ENCODE measurements at places on chromosomes 12 and 14. TPM values are rescaled to one million over a fixed set of nuclear protein-coding genes. Genes with fewer than 3 reads are reported as not detected.

The OASL gene
- polyA plus RNA-seq, result 0.12 TPM

The TAS2R20 gene
- 1.1 TPM for polyA plus RNA-seq

The WNT5B gene
- 5.0 TPM for polyA plus RNA-seq

The JPH4 gene
- polyA plus RNA-seq, result 14.1 TPM

The MUCL1 gene
- not detected for polyA plus RNA-seq

The GNB3 gene
- 5.9 TPM for polyA plus RNA-seq

- DNase-seq, result no peak
Measured at GRCh38 chr14:55976655-55977054, 141.6 kb upstream of the PELI2 start.

- DNase-seq, result no peak
Measured at GRCh38 chr12:124236625-124237031, 58.3 kb upstream of the RFLNA start.

- no peak for DNase-seq
Measured at GRCh38 chr12:105418229-105418628, 87.7 kb downstream of the C12orf75 start.

DNA sequence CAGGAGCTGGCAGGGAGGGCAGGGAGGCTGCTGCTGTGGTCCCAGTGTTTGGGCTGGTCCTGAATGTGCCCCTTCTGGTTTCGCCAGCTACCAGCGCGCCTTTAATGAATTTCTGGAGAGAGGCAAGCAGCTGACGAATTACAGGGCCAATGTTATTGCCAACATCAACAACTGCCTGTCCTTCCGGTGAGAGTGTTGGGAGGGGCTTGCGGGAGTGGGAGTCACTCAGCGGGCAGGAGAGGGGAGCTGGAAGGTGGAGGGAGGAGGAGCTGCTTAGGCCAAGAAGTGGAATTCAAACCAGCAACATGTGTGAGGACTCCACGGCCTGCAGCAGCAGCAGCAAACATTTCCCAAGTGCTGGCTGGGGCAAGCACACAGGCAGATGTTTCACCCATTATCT, 7.7 kb downstream of the TNFAIP2 start:
- no peak for DNase-seq

DNA sequence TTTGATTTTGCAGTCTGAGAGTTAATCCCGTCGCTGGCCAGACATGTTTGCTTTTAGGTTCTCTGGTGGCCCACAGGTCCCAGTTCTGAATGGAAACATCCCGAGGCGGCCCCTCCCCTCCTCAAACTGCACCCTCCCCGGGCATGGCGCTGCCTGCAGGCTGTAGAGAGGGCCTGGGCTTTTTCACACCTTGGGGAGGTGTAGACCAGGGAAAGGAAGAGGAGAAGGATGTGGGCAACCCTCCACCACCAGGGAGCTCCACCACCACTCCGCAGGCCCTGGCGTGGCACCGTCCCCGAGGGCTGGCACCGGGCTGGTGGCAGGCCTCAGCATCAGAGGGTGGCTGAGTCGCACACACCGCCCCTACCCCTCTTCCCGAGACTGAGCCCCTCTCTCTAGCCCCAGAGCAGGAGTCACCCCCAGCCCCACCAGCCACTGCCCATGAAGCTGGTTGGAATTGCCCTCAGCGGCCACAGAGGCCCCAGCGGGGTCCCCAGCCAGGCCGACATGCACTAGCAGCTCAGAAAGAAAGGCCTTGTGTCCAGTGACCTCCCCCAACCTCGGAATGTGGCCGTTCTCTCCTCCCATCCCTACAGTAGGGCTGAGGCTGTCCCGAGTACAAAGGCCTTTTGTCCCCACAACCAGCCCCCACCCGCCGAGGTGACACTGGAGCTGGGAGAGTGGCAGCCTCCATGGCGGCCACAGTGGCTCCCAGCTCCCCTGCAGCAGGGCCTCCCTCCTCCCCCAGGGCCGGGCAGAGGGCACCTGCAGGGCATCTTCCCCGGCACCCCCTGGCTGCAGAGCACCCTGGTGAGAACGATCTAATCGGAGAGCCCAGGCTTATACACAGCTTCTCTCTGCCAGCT, 23.5 kb upstream of the INF2 start:
- DNase-seq, result no peak

GRCh38 chr14:33323979-33324378, 385.3 kb downstream of the NPAS3 start:
- DNase-seq, result no peak

GRCh38 chr14:60757567-60758002, 23.0 kb downstream of the MNAT1 start:
- DNase-seq, result no peak

DNA sequence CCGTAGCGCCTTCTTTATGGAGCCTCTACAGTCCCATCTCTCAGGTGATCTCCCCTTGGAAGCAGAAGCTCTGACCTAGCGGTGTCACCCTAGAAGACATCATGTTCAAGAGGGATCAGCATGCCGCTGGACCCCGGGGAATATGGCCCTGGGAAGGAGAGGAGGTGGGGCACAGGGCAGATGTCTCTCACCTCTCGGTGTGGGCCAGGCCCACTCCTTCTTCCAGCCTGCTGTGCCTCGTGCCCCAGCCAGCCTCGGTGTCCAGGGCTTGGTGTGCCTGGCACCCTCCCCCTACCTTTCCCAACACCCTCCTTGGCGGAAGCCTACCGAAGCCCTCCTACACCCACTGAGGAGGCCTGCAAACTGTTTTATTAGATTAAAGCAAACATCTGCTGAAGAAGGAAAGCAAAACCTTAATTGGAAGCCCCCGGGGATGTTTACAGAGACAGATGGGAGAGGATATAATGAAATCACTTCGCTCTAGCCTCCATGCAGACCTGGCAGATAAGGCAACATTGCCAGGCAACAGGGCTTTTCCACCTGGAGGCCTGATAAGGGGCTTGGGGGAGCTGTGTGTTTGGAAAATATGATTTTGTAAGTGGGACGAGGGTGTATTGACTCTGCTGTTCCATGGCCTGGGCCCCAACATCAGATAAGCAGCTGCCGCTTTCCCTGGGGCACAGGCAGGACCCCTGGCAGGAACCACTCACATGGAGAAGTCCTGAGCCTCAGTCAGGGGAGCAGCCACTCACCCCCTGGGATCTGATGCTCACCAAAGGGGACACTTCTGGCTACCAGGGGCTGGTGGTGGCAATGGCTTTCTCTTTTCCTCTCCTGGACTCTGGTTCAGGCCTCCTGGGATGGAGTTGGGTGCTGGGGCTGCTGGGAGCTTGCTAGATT, 5.7 kb upstream of the CHGA start:
- no peak for DNase-seq

DNA sequence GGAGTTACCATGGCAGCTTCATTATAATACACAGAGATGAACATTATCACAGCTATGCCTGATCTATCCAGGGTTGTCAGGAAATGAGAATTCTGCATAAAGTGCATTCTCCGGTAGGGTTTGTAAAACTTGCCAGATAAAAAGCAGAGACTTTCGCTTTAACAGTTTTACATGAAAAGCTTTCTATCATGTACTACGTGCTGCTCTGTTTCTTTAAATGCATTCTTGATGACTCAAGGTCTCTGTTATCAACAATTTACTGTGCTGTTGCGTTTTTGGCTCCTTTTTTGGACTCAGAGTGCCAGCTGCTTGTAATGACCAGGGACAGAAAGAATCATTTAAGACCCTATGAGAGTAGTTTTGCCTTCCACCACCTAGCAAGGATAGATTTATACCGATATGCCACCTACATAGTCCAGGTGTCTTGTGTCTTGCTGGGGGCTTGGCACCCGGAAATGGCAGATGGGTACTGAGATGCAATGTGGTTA, 371.2 kb downstream of the BTG1 start:
- DNase-seq, result no peak

DNA sequence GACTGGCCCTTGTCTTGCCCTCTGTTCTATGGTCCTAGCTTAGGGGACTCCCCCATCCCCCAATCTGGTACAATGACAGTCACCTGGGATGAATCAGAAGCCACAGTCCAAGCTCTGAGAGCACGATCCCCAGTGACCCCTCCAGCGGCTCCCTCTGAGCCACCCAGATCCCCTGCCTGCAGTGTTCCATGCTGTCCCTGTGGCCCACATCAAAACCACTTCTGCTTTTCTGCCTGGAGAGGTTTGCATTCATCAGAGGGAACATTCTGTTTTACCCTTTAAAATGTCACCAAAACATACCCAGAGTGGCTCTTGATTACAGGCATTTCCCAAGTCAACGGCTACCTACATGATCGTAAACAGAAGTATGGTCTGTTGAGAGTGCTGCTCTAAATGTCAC, 47.5 kb downstream of the NOS1 start:
- no peak for DNase-seq

- DNase-seq, result peak; percentile 64
Measured at GRCh38 chr14:64645220-64645892, 58.9 kb upstream of the PLEKHG3 start.

- no peak for DNase-seq
Measured at GRCh38 chr12:5012337-5012736, 31.3 kb upstream of the KCNA5 start.

DNA sequence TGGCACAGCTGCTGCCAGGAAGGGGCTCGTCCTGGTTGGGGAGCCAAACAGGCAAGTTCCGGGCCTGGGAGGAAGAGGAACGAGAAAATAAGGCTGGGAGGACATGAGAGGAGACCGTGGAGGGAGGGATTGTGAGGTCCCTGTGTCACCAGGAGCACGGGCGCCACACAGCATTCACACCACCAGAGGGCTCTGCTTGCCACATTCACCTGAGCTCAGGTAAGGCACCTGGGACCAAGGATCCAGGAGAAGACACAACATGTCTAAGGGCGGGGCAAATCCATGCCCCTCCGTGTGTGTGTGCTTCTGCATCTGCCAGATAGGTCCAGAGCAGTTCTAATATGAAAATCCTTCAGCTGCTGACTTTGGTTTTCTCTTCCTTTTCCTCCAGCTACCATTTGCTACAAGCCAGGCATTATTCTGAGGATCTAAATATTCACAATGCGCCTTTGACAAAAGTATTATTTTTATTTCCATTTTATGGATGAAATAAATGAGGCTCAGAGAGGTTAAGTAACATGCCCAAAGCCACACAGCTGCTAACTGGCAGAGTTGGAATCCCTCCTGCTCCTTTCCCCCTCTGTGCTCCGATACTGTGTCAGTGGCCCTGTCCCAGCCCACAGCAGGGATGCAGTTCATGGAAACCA, 14.6 kb downstream of the RAPGEF3 start:
- no peak for DNase-seq

GRCh38 chr12:45655186-45655585, 74.3 kb upstream of the ARID2 start:
- DNase-seq, result no peak

Data from renal cortex interstitium (tissue), 15 donors.